ENCODE measurements at places on chromosomes 2 and 18. TPM values are rescaled to one million over a fixed set of nuclear protein-coding genes. Genes with fewer than 3 reads are reported as not detected.

AQP12B gene
- total RNA-seq = not detected

CROCC2 gene
- not detected for total RNA-seq

DNA sequence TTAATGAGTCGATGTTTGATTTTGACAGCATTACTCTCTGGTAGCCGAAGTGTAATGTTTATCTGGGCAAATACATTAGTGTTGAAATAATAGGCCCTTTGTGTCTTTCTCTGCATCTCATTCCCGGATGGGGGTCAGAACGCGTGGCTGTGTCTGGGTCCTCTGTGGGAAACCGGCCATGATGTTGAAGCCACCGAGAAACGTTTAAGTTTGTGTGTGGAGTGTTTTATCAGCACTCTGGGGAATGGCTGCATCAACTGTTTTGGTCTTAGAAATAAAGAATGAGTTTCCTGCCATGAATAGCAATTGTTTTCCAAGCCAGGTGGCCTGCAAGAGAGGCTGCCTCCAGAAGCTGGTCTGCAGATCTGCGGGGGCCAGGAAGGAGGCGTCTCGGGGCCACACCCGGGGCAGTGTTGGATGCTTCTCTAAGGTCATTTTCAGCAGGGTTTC, 69.7 kb downstream of the RNF144A start:
- no peak for DNase-seq

DNA sequence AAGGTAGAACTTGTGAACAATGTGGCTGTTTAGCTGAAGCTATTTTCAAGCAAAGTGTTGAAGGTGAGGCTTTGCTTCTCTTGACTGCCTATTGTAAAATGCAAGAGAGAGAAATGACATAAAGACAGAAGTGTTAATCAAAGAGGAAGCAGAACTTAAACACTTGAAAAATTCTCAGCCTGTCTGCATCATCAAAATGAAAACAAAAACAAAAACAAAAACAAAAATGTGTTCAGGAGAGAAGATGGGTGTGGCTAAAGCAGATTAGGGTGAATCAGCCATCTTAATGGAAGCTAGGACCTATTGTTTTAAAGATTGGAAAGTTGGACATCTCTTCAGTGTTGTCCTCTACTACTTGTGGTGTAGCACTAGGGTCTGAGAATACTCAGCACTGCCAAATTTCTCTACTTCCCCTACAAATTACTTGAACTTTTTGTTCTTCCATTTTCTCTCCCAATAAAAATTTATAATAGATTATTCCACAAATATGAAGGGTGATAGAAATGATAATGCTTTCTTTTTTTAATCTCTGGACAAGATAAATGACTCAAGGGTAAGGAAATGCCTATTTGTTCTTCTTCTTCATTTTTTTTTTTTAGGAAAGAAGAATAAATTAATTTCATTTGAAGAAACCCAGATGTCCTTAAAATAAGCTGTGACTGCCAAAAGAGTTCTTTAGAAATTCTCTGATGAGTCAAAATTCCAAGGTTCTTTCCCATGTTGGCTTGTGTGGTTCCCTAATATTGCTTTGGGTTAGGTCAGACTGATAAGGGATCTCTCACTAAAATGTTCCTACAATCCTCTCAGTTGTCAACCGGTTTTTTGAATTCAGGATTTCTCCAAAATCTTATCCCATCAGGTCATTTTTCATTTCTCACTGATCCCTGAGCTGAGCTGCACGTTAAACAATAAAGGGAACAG, 571.2 kb upstream of the ZEB2 start:
- no peak for DNase-seq

DNA sequence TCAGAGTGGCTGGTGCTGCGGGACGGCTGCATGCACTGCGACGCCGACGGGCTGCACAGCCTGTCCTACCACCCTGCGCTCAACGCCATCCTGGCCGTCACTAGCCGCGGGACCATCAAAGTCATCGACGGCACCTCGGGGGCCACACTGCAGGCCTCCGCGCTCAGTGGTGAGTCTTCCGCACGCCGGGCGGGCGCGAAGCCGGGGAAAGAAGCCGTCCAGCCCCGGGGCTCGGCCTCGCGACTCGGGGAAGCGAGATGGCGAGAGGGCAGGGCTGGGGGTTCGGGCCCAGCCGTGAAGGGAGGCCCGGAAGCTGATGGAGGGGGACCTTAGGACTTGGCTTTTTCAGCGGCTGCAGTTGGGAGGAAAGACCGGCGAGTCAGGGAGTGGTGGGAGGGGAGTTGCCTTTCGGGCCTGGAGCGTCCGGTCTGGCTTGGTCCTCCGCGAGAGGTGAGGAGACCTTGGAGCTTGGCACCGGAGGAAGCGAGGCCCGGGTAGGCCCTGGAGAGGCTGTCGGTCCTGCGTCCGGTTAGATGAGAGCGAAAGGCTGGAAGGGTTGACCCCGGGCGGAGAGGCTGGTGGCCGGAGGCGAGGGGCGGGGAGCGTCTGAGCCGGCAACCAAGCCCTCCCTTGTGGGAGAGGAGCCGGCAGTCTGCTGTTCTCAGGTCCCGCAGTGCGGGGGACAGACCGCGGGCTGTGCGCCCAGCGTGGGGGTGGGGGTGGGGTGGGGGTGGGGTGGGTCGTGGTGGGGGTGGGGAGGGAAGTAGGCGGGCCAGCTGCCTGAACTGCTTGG, 691 bp downstream of the BIRC6 start:
- peak; percentile 41 for DNase-seq

DNA sequence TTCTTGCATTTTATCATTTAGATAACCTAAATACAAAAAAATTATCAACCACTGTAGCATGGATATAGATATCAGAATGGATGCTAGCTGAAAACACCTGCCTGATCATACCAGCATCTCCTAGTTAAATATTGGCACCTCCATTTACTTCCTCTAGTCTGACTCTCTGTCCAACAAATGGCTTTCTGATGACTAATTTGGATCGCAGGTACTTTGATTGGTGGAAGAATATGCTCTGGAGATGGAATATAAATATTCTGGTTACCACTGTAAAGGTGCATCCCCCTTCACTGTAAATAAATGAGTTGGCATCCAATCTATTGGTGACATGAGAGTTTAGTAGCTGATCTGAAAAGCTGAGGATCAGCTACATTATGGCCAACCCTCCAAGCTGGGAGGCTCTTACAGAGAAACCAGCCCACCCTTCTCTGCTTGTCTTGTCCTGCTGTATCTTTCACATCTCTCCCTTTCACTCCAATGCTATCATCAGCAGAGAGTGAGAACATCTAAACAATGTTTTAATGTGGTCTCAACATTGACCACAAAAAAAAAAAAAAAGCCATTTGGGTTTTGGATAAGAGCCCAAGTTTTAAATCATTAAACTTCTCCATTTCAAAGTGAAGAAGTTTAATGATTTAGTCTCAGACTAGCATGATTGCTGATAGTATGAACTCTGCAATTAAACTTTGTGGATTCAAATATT, 90.5 kb downstream of the PMAIP1 start:
- DNase-seq = no peak

DNA sequence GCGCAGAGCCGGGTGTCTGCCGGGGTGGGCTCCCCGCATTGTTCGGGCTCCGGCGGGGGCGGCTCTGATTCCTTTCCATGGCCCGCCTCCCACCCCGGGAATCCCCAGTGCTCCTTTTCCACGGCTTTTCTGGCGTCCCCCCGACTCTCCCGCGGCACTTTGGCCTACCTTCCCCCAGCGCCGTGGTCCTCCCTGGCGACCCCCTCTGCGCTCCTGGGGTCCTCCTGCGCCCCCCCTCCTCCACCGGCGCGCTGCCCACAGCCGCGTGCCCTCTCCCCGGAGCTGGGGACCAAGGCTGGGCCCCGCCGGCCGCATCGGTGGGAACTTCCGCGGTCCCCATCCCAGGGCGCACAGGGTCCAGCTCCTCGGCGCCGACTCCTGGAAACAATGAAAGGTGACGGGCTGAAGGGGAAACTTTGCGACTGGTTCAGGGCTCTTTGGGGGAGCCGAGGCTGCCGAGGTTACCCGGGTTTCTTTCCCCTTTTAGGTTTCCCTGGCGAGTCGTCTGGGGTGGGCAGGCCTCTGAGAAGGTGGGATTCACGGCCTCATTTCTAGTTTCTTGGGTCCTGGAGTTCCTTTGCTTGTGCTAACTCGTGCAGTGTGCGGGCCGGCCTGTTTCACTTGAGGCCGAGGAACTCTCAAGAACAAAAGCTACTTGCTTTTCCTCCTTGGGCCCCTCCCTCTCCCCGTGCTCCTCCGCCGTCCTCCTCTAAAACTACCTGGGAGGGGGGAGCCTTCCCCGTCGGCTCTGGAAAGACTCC, 2.2 kb downstream of the TGIF1 start:
- DNase-seq = no peak

All from HT-29 (cell line).